Suppressor macrophage treated with lipopolysaccharide for 4 hours (primary cell): ENCODE measurements at places on chromosomes 1 and 21.

GRCh38 chr21:35274923-35275322 is 225.8 kb upstream of the RUNX1 start:
- DNase-seq = no peak

GRCh38 chr1:82366689-82367088 is 566.0 kb downstream of the ADGRL2 start:
- no peak for DNase-seq

DNA sequence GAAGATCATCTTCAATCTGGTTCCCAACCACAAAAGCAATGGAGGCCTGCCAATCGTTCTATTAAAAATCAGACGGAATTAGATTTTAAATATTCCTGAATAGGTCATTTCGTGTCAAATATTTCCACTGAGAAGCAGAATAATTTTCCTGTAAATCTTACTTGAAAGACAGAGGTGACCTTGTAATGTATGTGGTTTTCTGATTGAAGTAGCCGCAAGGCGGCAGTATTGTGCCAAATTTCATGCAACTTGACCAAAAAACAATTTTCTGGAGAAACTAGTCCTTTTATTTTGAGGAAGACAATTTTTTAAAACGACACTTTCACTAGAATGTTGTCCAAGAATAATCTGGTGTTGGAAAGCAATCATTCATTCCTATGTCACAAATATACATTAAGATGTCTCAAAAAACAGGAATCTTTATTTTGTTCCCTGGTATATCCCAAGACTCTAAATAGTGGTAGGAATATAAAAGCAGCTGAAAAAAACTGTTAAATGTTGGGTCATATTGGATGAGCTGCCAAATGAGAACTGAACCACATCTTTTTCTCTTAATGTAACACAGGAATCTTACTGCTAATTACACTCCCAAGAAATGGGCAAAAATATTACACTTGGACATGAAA is 33.6 kb downstream of the SPAG17 start:
- DNase-seq = peak; percentile 63

GRCh38 chr1:113769601-113769970 is 10.3 kb upstream of the PHTF1 start:
- DNase-seq = no peak

DNA sequence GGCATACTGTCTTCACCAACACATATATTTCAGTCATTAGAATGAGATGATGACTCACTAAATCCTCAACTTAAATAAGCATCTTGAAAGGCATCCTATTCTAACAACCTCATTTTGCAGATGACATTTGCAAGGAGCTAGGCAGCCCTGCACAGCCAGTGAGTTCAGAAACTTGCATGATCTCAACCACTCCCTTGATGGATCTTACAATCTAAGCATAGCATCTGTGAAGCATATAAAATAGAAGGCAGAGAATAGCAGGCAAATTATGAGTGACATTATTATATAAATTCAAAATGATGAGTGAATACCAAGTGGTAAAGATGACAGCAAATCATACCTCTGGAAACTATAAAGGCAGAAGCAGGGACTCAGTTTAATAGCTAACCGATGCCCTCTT is 31.6 kb downstream of the KRTAP20-3 start:
- DNase-seq = no peak

DNA sequence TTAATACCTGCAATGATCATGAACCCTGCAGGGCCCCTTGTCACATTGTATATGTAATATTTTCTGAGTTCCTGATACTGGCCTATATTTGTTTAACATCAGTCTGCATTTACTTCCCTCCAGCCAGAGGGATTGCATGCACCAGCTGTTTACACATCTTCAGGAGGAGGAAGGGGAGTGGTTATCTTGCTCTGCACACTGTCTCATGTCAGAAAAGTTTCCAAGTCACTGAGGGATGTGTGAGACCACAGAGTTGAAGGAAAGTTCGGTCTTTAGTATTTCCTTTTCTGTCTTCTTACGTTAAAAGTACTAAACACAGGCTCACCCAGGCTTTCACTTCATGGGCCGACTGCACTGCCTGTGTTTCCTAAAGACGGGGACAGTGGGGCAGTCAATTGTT is 574.1 kb downstream of the LMO4 start:
- peak; percentile 60 for DNase-seq

DNA sequence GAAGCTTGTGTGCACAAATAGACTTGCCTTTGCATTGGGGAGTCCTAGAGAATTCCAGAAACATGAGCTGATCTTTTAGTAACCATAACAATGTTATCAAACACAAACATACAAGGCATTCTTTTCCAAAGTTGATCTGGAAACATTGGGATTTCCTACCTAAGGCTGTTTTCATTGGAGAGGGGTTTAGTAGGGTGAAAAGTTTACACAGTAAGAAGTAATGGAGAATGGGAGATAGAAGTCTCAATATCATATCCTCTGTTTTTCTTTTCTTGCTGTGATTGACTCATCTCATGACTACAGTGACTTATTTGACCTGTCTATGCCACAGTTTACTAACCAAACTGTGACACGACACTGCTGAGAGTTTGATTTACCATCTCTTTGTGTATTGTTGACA is 65.6 kb upstream of the PLA2G4A start:
- no peak for DNase-seq

DNA sequence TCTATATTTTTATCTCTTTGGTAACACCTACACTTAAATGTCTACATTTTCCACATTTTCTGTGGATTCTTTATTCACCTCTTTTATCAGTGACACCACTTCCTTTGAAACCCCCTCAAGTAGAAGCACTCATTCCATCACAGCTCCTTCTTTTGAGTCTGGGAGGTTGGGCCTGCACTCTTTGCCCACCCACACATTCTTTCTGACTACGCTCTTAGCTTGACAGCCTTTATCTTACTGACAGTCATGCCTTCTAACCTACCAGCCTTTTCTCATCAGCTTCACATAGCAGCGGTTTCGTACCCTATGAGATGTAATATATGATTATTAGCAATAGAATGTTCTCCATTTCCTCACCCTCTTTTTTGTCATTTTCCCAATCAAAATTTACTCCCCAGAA is 151.9 kb downstream of the TNFSF18 start:
- no peak for DNase-seq

- DNase-seq = peak; percentile 32
These were observed 780 bp downstream of the YTHDF2 start for GRCh38 chr1:28737307-28738132.

DNA sequence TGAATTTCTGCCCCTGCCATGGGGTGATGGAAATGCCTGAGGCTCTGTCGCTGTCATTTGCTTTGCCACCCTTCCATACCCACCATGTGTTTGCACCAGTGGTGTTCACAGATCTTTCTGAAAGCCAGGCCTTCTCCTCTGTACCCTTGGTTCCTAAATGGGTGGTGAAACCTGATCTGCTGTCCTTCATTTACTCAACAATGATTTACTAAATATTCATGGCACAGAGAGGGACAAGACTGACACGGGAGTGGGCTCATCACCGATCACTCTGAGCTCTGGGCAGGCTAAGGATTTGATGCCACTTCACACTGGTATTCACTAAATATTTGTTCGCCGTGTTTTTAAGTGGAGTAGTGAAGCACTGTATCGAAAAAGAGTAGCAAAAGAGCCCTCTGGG is 40.9 kb downstream of the LRRC8B start:
- DNase-seq = no peak

DNA sequence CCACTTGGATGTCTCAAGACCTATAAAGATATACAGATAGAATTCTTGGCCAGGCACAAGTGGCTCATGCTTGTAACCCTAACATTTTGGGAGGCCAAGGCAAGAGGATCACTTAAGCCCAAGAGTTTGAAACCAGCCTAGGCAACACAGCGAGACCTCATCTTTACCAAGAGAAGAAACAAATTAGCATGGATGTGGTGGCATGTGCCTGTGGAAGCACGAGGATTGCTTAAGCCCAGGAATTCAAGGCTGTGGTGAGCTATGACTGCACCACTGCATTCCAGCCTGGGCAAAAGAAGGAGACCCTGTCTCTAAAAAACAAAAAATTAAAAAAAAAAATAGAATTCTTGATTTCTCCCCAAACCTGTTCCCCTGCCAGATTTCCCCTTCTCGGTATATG is 8.3 kb downstream of the ASAP3 start:
- no peak for DNase-seq

- no peak for DNase-seq
These were observed 1334.5 kb upstream of the ADGRL4 start for GRCh38 chr1:80341021-80341420.

DNA sequence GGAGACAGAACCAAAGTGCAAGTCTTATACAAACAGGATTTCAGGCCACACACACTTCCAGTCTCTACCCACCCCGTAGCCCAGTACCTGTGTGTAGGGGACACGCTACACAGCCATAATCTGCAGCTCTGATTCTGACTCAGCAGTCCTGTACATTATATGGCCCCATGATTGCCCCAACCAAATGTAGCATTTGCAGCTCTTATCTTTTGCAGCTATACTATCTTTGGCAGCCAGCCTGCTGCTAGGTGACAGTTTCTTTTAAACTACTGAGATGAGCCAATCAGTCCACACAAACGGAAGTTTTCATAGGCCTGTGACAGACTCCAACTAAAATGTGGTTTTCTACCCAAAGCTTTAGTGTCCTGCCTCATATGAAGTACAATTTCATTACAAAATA is 259.6 kb upstream of the ST6GALNAC5 start:
- DNase-seq = no peak

- DNase-seq = no peak
These were observed 1.9 kb upstream of the OR2T10 start for GRCh38 chr1:248599396-248599795.

- DNase-seq = no peak
These were observed 55.2 kb downstream of the NGF start for GRCh38 chr1:115282807-115283208.

DNA sequence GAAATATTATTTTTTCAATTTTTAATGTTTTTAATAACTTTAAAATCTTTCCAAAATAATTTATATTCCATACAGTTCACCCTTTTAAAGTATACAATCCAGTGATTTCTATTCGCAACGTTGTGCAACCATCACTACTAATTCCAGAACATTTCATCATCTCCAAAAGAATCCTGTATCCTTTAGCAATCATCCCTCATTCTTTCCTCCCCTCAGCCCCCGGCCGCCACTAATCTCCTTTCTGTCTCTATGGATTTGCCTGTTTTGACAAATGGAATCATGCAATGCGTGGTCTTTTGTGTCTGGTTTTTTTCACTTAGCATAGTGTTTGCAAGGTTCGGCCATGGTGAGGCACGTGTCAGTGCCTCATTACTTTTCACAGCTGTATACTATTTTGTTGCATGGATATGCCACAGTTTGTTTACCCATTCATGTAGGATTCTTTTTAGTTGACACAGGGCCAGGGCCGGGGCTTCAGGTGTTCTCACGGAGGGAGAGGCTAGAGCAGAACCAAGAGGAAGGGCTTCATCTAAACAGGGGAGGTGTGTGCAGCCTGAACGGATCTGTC is 40.6 kb upstream of the ZBTB40 start:
- DNase-seq = no peak

GRCh38 chr1:246503341-246503740 is 3.7 kb downstream of the SMYD3 start:
- DNase-seq = no peak

- no peak for DNase-seq
These were observed 357.8 kb upstream of the ZRANB2 start for GRCh38 chr1:71438626-71439025.

DNA sequence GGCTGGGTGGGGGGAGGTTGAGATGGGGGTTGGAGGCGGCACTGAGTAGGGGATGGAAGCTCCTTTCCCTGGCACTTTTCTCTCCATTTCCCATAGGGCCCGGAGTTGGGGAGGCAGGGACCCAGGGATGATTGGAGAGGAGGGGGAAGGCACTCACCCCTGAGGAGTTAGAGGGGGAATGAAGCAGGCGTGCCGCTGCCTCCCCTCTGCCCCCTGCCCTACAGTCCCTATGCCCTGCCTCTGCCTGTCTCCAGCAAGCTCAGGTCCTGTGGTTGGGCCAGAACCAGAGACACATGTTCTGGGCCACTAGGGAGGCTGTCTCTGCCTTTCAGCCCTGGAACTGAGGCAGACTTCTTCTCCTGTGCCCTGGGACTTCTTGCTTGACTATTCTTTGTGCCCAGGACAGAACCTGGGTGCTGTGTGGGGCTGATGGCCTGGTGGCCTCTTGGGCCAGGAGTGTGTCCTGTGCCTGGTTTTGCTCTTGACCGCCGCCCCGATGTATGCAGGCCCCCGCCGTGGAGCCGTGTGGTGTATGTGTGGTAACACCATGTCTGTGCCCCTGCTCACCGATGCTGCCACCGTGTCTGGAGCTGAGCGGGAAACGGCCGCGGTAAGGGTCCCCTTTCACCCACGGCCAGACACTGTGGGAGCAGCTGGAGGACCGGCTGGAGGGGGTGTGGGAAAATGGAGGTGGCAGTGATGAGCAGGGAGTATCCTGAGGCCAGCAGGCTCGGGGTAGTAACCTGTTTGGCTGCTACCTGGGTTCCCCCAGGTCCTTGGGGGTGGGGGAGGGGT is 1.4 kb downstream of the LYPLA2 start:
- DNase-seq = no peak

DNA sequence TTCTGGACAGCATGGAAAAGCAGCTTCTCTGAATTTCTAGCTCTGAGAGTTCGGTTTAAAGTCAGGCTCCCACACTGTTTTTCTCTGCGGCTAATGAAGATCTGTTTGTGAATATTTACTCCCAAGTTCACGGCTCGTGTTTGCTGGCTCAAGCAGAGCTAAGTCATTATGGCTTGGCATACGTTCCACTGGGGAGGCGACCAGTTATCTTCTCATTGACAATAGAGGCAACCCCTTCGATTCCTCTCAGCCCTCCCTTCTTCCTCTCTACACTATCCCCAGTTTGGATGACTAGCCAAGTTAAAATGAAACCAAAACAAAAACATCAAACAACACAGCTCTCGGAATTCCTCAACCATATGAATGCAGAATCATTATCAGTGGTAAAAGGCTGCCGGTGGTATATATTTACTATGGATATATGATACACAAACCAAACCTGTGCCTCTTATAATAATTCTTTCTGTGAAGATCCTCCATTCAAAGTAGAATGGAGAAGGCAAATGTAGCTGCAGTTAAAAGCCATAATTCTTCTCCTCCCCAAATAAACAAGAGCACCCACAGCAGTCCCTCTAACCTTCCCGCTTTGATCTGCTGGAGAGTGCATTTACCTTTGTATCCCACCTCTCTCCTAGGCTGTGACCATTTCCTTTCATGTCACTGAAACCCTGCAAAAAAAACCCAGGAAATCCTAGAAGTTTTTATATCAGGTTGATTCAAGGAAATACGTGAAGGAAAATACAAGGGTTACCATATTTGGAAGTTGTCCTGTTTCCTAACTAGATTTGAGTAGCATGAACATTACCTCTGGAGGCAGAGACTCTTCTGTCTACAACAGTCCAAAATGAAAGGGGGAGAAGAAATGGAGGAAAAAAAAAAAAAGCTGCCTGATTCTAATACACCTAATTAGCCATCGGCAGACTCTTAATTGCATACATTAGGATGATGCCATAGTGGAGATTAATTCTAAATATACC is 108.3 kb upstream of the USH2A start:
- peak; percentile 24 for DNase-seq

DNA sequence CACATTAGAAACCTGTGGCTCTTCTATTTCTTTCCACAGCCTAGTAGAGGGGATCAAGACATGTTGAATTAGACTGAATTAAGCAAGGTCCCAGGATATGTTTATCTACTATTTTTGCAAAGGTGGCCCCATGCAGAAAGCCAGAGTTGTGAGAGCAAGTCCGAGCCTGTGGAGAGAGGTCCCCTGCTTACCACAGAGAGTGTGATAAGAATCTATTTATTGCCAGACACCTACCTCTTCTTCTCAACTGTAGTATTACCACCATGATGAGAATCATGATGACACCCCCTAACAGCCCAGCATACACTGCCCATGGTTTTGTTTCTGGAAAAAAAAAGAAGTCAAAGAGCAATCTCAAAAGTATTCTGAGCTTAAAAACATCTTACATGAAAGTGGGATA is 23.0 kb downstream of the SLAMF1 start:
- no peak for DNase-seq
